SHP77 (cell line): ENCODE measurements at places on chromosomes 5 and 9.

- no peak for DNase-seq
Observed at GRCh38 chr5:168056499-168057182, 234.8 kb upstream of the WWC1 start.

DNA sequence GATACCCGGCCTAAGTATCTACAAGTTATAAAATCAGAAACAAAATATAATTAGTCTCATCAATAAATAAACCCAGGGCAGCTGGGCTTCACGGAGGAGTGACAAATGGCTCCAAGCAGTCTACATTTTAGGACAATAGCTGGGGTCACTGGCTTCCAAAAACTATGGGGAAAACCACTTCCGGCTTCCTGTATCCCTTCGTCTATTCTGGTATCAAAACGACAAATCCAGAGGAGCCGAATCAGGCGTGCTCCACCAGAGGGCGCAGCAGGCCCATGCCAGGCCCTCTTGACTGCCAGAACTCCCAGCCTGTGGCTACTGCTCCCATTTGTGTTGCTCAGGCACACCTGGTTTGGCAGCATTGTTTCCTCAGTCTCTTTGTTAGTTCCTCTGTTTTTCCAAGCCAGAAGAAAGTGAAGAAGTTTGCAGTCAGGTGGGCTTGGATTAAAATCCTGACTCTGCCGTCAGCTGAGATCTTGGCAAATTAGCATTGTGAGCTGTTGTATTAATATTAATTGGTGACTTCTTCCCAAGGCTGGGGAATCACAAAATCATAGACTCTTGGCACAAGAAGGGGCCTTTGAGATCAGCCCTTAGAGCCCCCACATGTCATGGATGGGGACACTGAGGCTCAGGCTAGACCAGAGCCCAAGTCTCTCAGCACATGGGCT is 11.6 kb upstream of the RAB14 start:
- peak; percentile 87 for DNase-seq

- DNase-seq: no peak
Observed at GRCh38 chr5:14263113-14263512, 120.0 kb downstream of the TRIO start.

DNA sequence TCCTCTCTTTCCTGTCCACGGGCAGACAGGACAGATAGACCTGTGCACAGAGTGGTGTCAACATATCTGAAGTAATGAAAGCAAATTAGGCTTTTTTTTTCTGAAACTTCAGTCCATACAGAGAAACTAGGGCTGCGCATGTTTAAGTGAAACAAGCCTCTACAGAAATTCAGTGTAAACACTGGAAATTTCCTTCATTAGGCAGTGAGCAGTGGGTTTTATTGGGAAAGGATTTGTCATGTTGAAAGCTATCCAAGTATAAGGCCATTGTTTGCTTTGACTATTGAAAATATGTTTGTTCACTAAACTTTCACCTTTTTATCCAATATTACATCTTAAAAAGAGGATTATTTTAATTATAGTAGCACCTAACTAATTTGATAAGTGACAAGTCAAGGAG is 161.2 kb downstream of the AOPEP start:
- DNase-seq: no peak

GRCh38 chr5:66302344-66302743 is 158.2 kb downstream of the SREK1 start:
- DNase-seq: no peak

- no peak for DNase-seq
Observed at GRCh38 chr9:35840881-35841644, 12.0 kb downstream of the TMEM8B start.

DNA sequence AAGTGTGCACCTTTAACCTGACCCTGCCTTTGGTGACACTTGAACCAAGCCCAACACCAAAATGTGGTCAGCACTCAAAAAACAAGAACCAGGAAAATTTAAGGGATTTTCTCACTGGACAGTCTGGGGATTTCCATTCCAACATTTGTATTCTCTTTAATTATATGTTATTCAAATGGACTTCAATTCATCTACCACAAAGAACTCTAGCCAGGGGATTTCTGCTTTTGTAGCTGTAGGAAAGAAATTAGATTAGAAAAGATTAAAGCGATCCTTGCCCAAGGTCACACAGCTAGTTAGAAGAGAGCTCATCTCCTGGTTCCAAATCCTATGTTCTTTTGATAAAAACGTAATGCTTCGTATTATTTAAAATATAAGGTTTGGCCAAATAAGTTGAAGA is 94.8 kb upstream of the JAK2 start:
- DNase-seq: no peak

DNA sequence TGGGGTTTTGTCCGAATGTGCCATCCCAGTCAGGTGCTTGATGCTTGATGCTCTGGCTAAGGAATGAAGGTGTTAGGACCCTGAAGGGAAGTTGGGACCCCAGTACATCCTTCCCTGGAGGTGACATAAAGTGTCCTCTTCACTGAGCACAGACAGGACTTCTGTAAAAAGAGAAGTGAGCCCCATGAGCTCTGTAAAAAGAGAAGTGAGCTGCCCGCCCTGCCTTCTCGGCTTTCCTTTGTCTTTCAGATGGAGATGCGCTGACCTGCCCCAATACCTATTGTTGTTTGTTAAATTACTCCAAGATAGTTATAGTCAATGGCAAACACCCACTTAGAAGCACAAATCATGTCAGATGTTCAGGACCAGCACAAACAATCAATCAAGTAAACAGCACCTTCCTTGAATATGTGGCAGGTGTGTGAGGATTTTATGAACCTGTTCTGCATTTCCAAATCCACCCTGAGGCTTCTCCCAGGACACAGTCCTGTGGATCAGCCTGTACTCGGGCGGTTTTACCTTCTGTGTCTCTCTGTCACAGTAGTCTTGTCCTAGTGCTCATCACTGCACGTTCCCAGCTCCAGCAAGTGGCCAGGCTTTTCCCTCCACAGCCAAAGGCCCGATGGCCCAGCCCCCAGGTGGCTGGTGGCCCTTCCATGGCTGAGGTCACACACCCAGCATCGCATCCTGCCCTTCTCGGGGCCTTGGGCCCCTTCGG is 191.4 kb downstream of the MTRR start:
- DNase-seq: no peak

- peak; percentile 44 for DNase-seq
Observed at GRCh38 chr9:12813960-12814876, 39.4 kb downstream of the LURAP1L start.

- DNase-seq: no peak
Observed at GRCh38 chr5:131462454-131462853, 172.6 kb downstream of the RAPGEF6 start.

GRCh38 chr9:119180897-119181296 is 188.3 kb downstream of the BRINP1 start:
- DNase-seq: no peak

DNA sequence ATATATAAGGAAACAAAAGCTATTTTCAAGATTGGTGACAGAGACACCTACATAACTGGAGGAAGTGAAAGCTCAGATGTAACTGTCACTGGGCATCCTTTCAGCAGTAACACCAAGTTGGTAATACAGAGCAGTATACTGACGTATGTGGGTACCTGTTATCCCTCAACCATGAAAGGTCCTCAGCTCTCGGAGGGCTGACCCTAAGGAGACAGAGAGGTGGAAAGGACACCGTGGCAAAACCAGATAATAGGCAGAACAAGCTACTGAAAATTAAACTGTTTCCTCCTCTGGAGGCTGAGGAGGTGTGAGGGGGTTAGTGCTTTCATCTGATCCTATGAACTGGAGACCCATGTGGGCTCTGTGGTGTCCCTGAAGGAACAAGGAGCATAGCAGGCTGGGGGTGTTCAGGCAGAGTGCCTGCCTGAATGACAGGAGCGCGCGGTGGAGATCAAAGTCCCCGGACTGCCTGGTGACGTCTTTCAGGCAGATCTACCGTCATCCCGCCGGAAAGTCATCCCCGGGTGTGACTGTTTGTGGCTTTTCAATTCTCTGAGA is 130.2 kb upstream of the FSTL4 start:
- DNase-seq: no peak

- DNase-seq: peak; percentile 55
Observed at GRCh38 chr9:127858041-127858512, 3.6 kb upstream of the ENG start.
